ENCODE measurements at places on chromosomes 6 and 20.

DNA sequence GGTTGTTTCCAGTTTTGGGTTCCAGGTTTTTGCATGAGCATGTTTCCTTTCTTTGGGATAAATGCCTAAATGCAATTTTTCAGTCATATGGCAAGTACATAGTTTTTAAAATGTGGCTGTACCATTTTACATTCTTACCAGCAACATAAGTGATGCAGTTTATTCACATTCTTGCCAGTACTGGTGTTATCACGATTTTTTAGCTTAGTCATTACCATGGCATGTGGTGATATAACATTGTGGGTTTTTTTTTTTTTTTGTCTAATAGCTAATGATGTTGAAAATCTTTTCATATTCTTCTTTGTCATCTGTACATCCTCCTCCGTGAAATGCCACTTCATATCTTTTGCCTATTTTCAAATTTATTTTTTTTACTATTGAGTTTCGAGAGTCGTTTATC is 2.9 kb upstream of the TDRD6 start:
- DNase-seq = no peak

- no peak for DNase-seq
These were observed 5.9 kb downstream of the HLA-A start for GRCh38 chr6:29948277-29948676.

DNA sequence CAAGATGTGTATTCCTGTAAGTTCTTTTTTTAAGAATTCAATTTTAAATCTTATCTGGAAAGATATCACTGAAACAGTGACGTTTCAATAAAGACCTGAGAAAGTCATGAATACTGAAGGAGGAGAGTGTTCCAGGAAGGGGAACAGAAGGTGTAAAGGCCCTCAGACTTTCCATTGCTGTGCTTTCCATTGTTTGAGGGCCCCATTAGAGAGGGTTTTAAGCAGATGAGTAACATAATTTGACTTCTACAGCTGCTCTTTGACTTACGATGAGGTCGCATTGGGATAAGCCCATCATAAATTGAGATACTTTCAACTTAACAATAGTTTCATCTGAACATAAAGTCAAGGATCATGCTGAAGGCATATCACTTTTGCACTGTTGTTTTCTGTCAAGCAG is 24.7 kb downstream of the ACOT13 start:
- DNase-seq = no peak

GRCh38 chr6:92495242-92495641 is 924.1 kb downstream of the EPHA7 start:
- no peak for DNase-seq

All from activated CD8-positive, alpha-beta memory T cell treated with anti-CD3 and anti-CD28 coated beads for 4 hours (primary cell).